Stimulated activated CD8-positive, alpha-beta memory T cell treated with anti-CD3 and anti-CD28 coated beads, Interleukin-4, amount 100 ng/mL, for 4 hours (primary cell): ENCODE measurements at places on chromosomes 12 and 14.

GRCh38 chr12:32151086-32151485 is 44.4 kb downstream of the BICD1 start:
- DNase-seq: no peak

DNA sequence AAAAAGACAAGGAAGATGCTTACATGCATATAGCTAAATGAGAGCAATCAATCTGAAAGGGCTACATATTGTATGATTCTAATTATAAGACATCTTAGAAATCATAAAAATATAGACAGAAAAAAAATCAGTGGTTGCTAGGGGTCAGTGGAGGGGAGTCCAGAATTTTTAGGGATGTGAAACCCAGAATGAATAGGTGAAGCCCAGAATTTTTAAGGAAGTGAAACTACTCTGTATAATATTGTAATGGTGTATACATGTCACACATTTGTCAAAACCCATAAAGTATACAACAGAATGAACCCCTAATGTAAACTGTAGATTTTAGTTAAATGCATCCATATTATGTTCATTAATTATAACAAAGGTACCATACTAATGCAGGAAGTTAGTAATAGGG is 713.2 kb downstream of the FLRT2 start:
- DNase-seq: no peak

GRCh38 chr12:131672941-131673887 is 37.7 kb upstream of the SFSWAP start:
- no peak for DNase-seq

GRCh38 chr12:44287545-44287944 is 451.7 kb downstream of the TMEM117 start:
- DNase-seq: no peak

DNA sequence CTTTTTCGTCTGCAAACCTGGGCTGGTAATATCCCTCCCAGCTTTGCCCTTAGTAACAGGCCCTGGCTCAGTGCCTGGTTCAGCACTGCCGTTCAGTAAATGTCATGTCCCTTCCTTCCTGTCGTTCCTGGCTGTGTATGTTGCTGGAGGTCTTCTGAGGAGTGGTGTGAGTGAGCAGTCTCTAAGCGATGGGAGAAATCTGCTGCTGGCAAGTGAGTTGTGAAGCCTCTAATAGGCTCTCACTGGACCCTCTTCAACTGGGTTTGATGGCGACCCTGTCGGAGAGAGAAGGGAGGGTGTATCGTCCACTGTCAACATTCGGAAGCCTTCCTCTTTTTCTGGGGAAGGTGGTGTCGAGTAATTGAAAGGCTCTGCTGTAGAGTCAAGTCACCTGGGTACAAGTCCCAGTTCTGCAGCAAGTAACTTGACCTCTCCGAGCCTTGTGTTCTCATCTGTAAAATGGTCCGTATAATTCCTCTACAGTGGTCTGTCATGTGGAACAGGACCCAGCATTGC is 62.8 kb downstream of the HRK start:
- DNase-seq: no peak

- no peak for DNase-seq
Observed at GRCh38 chr14:74609721-74610120, 2.3 kb downstream of the LTBP2 start.

DNA sequence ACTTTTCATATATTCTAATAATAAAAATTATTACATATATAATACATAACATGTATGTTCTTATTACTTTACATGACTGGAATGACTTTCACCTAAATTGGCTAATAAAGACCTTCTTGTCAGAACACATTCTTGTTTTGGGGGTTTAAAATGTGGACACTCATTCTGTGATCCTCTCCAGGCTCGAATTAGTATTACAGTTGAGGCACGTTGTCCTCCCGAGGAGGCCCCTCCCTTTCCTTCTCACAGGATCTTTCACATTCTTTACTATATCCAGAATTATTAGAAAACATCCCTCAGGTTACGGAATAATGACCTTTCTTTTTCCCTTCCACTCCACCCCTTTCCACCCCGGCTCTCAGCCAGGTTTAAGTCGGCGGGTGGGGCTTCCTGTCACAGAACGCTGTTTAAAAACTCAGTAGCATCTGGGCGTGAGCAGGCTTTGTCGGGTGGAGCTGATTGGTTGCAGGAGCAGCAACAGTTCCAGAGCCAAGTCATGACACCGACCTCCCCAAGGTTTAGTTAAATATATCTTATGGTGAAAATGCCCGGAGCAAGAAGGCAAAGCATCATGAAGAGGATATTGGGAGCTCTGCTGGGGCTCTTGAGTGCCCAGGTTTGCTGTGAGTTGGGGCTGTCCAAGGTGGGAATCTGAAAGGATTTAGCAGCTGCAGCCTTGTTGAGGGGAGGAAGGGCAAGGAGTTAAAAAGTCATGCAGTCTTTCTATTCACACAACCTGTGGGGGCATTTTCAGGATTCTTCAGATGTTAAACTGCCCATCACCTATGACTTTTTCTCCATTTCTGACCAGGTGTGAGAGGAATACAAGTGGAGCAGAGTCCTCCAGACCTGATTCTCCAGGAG is 396.7 kb upstream of the OR4E1 start:
- no peak for DNase-seq

- DNase-seq: no peak
Observed at GRCh38 chr14:55832122-55832911, 252.3 kb downstream of the KTN1 start.

DNA sequence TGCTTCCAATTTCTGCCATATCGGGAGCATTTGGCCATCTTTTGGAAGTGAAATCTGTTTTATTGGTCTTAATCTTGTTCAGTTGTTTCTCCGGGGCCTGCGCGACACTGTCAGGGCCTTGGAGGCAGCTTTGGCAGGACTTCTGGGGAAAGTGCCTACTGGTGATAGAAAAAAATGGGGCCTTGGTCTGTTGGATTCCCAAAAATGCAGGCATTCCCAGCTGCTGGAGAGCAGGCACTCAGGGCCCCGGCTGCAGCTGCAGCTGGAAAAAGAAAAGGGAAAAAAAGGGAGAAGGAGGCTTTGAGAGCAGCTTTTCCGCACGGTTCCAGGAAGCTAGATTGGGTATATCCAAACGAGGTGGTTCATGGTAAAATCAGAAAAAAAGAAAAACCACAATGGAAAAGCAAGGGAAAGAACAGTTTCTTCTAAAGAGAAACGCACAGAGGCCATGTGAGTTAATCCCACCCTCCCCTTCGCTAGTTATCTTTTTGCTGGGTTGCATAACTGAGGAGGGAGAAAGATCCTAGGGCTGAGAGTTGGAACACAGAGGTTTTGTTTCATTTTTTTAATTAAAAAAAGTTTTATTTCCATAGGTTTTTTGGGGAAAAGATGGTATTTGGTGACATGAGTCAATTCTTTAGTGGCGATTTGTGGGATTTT is 134.7 kb upstream of the RFLNA start:
- no peak for DNase-seq

DNA sequence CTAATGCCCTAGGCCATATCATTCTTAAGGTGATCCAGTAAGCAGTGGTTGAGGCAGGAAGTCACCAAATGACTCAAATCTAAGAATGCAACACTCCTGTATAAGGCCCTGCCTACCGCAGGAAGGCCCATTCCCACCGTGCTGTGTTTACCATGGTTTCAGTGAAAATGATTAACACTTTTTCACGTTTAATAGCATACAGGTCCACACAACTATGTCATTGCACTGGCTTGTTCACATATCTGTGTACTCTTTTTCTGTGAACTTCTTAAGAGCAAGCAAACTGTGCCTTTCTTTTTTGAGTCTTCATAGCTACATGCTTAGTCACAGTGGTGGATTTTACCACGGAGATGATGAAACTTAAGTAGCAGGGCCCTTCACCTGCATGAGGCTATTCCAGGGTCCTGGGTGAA is 214.9 kb downstream of the CNTN1 start:
- no peak for DNase-seq

- peak; percentile 37 for DNase-seq
Observed at GRCh38 chr12:44847888-44848702, 28.0 kb downstream of the NELL2 start.

- DNase-seq: no peak
Observed at GRCh38 chr14:105087308-105087962, 22.2 kb upstream of the GPR132 start.

DNA sequence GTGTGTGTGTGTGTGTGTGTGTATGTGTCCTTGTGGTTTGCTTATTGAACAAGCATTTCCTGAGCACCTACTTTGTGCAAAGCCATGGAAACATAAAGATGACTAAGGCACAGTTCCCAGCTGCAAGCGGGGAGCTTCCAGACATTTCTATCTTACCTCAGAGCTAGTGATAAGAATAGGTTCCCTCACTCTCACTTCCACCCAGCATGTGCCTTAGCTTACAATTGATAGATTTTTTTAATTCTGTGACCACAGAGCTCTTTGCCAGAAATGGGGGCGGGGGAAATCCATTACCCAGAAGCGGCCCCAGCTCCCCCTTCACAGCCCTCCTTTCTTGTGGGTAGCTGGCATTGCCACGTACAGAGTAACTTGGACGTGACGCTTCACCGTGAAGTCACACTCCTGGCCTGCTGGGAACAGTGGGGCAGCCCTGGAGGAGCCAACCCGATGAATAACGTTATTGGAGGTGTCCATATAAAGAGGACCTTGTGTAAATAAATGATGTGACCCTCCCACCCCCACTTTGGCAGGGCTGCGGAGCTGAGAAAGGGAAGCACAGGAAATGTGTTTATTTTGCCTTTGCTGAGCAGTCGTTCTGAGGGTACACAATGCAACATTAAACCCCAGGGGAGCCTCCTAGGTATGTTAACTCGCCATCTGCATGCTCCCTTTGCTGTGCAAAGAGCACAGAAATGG is 238.9 kb downstream of the CHST11 start:
- DNase-seq: peak; percentile 68

- no peak for DNase-seq
Observed at GRCh38 chr12:31259136-31259886, 66.6 kb downstream of the SINHCAF start.

DNA sequence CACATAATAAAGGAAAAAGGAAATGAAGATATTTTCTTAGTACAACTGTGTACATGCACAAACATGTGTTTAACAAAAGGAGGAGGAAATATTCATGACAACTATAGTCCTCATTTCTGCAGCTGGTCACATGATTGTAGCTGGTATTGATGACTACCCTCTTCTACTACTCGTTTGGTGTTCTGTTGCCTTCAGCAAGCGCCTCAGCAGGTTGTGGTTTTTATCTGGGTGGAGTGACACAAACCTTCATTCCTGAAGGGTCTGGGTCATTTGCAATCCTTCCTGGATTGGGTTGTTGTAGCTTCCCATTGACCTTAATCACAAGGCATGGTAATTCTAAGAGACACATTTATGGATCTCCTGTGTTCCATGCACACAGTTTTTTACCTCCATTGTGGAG is 1009.9 kb upstream of the USP15 start:
- DNase-seq: no peak

DNA sequence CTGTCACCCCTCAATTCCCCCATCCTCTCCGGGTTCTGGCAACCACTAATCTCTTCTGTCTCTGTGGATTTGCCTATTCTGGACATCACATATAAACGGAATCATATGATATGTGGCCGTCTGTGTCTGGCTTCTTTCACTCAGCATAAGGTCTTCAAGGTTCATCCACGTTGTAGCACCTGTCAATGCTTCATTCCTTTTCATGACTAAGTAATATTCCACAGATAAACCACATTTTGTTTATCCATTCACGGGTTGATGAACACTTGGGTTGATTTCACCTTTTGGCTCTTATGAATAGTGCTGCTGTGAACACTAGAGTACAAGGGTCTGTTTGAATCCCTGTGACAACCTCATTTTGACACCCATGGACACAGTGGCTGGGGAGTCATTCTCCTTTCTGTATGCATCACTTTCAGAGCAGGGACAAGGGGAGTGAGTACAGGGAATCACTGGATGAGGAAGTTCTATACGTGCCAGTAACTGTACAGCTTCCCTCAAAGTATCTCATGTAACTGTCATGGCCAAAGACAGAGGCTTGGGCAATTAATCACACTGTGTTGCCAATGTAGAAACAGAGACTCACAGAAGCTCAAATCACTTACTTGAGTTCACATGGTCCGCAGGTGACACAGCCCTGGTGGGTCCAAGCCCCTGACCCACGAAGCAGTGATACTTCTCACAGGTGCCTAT is 10.9 kb upstream of the TESC start:
- DNase-seq: no peak

DNA sequence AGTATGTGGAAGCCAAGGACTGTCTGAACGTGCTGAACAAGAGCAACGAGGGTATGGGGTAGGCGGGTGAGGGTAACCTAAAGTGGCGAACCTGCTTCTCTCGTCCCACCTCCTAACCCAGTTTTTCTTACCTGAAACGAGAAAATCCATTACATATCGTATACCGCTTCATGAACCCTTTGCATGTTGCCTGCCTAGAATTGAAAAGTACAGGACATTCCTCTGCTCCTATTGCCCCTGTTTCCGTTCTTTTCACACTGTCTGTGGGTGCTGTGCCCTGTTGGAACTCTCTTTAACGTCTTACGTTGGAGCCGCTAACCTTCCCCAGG is 513 bp downstream of the PFDN5 start:
- DNase-seq: no peak

DNA sequence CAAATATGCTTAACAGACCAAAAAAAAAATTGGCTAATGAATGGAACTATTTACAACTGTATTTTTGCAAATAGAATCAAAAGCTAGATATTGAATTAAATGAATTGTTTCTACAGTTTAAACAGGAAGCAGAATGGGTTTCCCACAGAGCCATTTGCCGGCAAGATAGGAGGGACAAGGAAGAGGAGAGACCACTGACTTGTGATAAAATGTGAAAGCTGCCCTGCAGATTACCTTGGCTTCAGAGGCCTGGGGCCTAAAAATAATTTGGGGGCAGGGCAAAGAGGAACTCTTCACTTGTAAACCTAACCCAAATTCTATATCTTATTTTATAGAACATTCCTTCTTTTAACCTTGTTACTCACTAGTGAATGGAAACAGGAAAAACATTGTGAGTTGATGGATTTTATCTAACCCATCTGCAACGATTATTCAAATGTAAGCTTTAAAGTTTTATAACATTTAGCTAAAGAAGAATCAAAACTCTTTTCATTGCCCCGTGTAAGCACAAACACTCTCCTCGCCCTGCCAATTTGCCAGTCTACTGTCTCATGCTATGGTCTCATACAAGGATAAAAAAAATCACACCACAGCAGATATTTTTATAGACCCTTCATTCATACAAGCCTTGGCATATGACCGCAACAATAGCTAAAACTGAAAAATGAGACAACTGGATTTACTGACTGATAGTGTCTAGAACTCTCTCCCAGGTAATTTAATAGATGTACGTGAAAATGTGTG is 49.5 kb upstream of the MDM1 start:
- DNase-seq: no peak

DNA sequence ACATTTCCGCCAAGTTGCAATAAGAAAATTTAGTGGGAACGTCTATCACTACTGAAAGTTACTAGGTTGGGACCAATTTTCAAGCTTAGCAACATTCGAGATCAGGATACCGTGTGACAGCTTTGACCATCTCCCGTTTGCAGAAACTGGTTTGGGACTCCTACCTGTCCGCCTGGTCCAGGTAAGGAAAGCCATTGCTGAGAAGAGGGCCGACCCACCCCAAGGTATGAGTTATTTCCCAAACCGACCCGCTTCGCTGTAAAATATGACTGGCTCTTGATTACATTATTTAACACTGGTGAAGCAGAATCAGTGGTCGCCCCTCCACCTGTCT is 271 bp downstream of the DNAI7 start:
- no peak for DNase-seq

GRCh38 chr12:713281-713875 is 39.0 kb upstream of the WNK1 start:
- no peak for DNase-seq
